Renal cortical epithelial cell (primary cell): ENCODE measurements at places on chromosomes 3 and 15.
A peak's percentile ranks its signal among the peaks of the same experiment; 100 is the strongest.

GRCh38 chr15:57731530-57732103, 25.1 kb downstream of the POLR2M start:
- DNase-seq = no peak

DNA sequence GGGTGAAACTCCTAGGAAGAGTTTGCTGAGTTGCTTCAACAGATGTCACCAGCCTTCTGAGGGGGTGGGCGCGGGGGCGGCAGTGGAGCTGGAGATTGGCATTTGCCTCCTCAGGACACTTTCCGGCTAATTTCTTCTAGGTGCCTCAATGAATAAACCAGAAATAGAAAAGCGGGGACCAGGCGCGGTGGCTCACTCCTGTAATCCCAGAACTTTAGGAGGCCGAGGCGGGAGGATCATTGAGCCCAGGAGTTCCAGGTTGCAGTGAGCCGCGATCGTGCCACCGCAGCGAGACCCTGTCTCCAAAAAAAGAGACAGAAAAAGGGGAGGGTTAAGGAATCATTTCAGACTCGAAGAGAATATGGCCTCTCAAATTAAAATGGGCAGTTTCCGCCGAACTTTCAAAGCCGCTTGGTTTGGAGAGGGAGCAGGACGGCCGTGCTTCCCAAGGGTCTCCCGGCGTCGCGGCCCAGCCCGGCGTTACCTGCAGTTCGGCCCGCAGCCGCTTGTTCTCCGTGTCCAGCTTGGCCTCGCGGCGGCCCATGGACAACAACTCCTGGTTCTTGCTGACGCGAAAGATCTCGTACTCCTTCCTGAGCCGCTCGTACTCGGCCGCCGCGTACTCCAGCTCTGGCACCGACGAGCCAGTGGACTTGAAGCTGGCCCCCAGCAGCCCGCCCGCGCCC, 587 bp downstream of the NPHP3 start:
- DNase-seq = peak; percentile 51

GRCh38 chr3:150751781-150752263, 11.1 kb downstream of the SIAH2 start:
- no peak for DNase-seq

- DNase-seq = no peak
These were observed 44.9 kb downstream of the LIPC start for GRCh38 chr15:58476525-58477162.

DNA sequence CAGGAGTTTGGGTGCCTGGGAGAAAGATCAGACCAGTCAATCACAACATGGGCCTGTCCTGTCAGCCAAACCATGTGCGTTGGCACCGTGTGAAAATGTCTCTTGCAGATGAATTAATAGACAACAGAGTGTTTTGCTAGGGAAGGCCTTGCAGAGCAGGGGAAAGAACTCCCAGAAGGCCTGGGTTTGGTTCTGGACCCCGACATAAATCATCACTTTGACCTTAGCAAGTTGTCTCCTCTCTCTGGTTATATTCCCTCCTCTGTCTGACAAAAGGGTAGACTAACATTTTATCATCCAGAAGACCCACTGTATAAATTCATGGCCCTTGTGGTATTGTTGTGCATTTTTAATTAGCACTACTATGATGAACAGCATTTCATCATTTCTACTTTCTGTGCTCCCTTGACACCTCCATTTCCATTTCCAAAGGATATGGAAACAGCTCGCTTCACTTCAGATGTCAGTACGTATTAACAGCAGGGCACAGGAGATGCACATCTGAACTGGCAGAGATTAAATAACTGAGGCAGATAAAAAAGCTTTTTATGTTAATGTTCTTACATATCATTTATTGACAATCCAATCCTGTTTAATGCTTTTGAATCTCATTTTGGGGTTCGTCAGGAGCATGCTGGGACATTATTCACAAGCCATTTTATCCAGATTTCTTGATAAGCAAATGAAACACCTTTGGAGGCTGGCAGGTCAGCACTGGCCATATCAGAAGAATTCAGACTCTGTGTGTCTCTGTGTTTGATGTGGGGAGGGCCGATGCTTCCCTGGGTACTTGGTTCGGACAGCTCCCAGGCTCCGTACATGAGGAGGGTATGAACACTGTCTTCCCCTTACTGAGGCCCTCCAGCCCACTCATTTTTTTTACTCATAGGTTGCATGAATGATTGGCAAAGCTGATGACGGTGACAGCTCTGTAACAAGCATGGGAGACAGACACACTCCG, 28.2 kb upstream of the IL12A start:
- no peak for DNase-seq

DNA sequence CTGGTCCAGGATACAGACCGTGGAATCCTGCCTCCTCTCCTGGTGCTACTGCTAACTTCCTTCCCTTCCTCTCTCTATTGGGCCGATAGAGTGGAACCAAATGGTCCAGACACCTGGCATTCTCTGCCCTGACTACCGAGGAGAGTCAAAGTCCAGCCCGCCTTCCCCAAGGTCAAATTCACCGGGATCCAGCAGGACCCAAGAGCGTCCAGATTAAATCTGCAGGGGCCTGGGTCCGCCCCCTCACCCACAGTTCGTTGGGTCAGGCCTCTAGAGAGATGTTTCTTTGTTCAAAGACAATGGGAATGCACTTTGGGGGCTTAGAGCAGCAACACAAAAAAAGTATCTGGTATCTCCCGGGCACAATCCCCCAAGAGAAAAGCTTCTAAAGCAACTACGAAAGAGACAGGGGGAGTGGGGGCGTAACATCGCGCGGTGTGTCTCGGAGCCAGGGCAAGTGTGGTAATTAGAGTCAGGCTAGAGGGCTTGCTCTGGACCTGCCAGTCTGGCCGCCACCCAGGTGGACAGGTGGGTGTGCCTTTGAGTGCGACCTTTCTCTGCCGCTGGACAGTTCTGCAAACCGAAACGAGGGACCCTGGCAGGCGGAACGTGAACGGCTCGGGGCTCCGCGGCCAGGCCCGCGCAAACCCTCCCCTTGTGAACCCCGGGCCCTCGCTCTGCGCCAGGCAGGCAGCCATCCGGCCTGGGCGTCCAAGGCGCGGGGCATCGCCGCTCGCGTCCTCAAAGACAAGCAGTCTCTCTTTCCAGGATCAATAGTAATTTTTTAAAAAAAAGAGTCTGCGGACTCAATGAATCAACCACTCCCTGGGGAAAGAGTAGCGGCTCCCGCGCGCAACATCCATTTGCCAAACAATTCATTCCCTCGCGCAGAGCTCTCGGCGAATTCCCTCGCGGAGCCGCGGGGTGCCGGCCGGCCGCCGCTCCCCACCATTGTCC, 806 bp downstream of the KLHL25 start:
- no peak for DNase-seq

DNA sequence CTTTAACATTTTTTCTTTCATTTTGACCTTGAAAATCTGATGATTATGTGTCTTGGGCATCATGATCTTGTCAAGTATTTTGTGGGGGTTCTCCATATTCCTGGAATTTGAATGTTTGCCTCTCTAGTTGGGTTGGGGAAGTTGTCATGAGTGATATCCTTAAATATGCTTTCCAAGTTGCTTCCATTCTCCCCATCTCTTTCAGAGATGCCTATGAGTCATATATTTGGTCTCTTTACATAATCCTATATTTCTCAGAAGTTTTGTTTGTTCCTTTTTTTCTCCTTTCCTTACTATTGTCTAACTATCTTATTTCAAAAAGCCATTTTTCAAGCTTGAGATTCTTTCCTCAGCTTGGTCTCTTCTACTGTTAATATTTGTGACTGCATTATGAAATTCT, 69.0 kb upstream of the CCDC80 start:
- no peak for DNase-seq

GRCh38 chr3:16600780-16601536, 4.3 kb downstream of the DAZL start:
- peak; percentile 72 for DNase-seq

- no peak for DNase-seq
These were observed 600.4 kb downstream of the GRM7 start for GRCh38 chr3:7461202-7461825.

DNA sequence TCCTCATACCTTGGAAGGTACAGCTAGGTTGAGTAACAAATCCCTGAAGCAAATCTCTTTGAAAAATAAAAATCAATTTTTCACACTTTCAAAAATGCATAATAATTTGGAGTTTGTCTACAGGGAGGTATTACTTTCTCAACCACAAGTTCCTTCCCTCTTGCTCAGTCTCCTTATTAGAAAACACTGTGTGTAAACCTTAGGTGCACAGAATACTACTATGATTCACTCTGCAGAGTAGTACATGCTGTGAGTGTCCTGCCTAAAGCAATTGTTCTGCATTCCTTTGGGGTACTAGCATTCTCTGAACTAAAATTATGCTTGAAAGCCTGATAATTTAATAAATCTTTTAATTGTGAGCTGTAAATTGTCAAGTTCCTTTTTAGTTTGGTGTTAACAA, 115.9 kb upstream of the EPHA3 start:
- peak; percentile 6 for DNase-seq

DNA sequence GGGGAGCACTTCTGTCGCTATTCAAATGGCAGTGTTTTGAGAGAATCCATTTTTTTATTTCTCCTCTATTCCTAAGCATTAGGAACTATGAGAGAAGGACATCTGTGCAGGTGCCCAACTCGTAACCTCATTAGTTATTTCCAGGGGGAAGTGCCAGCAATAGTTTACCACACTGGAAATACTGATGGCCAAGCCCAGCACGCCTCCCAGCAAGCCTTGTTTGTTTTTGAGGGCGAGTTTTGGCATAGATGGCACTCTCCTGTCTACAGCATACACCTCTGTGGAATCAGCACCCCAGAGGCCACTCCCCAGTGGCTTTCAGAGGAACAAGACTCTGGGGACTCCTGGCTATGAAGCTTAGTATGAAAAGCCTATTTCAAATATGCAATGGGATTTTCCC, 36.6 kb downstream of the FAN1 start:
- no peak for DNase-seq

DNA sequence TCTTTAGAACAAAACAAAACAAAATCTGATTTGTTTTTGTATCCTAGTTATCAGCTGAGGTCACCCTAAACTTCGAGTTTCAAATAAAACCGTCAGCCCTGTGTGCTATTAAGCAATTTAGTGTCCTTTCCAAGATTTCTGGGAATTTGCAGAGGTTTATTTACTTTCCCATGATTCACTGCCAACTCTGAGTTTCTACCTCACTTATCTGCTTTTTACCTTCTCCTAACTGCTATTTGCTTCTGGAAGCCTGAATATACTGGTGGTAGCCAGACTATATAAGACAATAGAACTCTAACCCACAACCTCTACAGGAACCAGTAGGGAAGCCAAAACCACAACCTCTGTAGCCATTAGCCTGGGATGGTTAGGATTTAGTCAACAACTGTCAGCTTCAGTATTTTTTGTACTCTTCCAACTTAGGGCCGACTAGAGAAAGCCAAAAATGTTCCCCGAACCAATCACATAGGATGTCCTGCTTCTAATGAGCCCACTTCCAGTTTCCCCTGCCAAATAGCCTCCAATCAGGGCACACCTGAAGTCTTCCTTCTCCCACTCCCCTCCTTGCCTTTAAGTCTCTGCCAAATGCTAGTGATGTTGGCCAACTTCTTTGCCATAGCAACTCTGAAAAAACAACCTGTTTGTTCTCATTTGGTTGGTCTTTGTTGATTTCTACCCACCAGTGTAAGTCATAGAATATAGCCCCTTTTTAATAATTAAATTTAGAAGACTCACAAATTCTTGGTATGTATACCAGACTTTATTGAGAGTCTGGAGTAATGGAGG, 273.1 kb downstream of the ULK4 start:
- peak; percentile 94 for DNase-seq

GRCh38 chr3:158763421-158763820, 31.2 kb upstream of the RARRES1 start:
- DNase-seq = no peak

GRCh38 chr3:30641416-30642251, 35.2 kb downstream of the TGFBR2 start:
- DNase-seq = no peak

GRCh38 chr15:79310612-79310984, 314 bp upstream of the TMED3 start:
- peak; percentile 21 for DNase-seq

GRCh38 chr15:41836713-41837454, 1.8 kb upstream of the PLA2G4B start:
- DNase-seq = no peak

GRCh38 chr15:52180196-52180835, 10.9 kb downstream of the GNB5 start:
- peak; percentile 3 for DNase-seq

DNA sequence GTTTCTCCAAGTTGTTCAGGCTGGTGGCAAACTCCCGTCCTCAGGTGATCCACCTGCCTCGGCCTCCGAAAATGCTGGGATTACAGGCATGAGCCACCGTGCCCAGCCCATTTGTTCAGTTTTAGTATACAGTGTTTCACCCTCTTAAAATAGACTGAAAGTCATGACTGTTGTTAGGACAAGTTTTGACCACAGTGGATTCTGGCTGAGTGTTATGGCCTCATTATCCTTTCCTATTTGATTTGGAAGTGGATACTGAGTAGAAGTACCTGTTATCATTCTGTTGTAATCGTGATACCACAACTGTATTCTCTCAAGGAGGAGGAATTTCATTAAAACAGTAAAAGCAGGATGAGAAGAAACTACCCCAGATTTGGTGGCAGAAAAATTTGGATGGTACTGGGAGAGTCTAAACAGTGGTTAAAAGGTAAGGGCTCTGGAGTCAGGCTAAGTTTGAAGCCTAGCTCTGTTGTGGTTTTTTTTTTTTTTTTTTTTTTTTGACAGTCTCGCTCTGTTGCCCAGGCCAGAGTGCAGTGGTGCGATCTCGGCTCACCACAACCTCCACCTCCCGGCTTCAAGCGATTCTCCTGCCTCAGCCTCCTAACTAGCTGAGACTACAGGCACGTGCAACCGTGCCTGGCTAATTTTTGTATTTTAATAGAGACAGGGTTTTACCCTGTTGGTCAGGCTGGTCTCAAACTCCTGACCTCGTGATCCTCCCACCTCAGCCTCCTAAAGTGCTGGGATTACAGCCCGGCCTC, 2.6 kb downstream of the MAP2K1 start:
- DNase-seq = no peak

DNA sequence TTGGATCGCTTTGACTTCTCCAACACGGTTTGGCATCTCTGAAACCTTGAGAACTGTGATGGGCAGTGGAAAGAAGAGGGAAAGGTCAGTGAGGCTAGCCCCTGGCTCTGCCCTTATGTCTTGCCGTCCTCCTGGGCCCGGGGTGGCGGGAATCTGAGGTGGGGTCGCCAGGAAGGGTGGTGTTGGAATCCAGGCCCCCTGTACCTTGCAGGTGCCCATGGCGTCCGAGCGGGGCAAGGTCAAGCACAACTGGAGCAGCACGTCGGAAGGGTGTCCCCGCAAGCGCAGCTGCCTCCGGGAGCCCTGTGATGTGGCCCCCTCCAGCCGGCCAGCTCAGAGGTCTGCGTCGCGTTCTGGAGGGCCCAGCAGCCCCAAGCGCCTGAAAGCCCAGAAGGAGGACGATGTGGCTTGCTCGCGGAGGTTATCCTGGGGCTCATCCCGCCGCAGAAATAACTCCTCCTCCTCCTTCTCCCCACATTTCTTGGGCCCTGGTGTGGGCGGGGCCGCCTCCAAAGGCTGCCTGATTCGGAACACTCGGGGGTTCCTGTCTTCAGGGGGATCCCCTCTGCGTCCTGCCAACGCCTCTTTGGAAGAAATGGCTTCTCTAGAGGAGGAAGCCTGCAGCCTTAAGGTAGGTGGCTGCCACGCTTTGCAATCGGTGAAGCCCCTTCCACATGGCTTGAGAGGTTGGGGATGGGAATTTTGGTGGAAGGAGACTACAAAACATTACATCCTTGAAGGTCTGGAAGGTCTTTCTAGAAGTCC, 907 bp downstream of the TATDN2 start:
- DNase-seq = no peak

- DNase-seq = no peak
These were observed 37.7 kb downstream of the SLC6A6 start for GRCh38 chr3:14440168-14440518.

GRCh38 chr15:65947041-65947440, 77.8 kb downstream of the RAB11A start:
- no peak for DNase-seq
